ENCODE measurements at places on chromosomes 3 and 15.

DNA sequence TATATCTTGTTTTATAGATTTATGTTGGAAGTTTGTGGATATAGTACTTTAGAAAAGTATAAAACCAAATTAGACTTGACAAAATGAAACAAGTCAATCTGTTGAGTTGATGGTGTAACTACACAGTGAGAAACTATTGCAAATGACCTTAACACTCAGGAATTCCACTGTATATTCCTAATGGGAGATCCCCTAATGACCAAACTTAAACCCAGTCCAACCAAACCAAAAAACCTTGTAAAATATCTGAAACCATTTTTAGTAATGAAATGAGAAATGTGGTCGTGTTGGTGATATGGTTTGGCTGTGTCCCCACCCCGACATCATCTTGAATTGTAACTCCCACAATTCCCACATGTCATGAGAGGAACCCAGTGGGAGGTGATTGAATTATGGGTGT, 31.9 kb upstream of the ATP13A3 start:
- DNase-seq = no peak

GRCh38 chr3:17187589-17188184, 302.9 kb downstream of the PLCL2 start:
- DNase-seq = no peak

DNA sequence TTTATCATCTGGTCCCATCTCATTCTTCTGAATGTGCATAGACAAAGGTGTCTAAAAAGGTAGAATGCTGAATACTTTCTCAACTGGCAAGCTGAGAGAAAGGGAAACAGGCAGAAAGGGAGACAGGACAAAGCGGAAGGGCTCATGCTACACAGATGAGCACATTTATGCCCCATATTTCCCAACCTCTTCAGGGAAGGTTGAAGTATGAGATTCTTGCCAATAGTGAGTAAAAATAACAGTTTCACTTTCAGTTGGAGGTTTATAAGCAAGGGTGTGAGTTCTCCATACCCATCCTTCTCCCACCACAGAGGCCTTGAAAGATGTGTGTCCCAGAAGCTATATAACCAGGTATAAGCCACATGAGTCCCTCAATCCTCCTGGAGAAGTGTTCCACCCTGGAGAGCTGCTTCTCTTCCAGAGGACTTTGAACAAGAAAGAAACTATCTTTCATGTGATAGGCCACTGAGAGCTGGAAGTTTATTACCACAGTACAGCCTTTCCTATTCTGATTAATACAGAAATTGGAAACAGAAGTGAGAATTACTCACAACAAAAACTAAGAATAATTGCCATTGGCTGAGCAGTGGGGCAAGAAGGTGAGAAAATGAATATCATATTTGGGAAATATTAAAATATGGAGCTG, 709.4 kb upstream of the NR2F2 start:
- DNase-seq = no peak

- no peak for DNase-seq
Observed at GRCh38 chr3:134526319-134526718, 40.5 kb downstream of the CEP63 start.

GRCh38 chr3:194219826-194220410, 84.0 kb downstream of the HES1 start:
- no peak for DNase-seq

DNA sequence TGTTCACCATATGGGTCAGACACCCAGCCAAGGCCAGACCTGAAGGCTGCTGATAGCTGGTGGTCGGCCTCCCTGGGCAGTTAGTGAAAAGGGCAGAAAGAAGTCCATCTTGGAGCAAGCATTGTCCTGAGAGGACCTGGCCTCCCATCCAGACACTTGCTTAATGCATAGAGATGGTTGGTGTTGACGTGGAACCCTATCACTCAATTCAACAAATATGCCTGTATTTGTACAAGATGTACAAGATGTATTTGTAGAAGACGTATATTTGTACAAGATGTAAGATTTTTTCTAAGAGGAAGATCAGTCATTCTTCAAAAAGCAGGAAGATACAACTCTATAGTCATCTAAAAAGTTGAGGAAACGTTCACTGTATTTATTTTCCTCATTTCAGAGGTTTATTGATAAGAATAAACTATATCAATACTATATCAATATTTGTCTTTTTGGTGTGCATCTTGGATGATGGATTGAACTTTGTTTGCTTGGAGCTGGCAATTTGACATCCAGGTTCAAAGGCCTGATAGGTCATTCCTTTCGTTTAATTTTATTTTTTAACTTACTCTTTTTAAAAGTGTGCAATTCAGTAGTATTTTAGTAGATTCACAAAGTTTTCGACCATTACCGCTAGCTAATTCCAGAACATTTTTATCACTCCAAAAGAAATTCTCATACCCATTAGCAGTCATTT, 5.9 kb downstream of the TMEM42 start:
- no peak for DNase-seq

GRCh38 chr3:134985864-134986715, 191.0 kb downstream of the EPHB1 start:
- no peak for DNase-seq

- no peak for DNase-seq
Observed at GRCh38 chr3:88469216-88469615, 319.5 kb downstream of the C3orf38 start.

Measured in stimulated activated CD4-positive, alpha-beta T cell treated with anti-CD3 and anti-CD28 coated beads, Interleukin-4, amount 100 ng/mL, for 4 hours (primary cell).